ENCODE measurements at places on chromosomes 6 and 20.
A peak's percentile ranks its signal among the peaks of the same experiment; 100 is the strongest.

GRCh38 chr6:154757352-154758050 lies 24.3 kb downstream of the SCAF8 start:
- no peak for DNase-seq

GRCh38 chr6:39777218-39777617 lies 15.0 kb upstream of the DAAM2 start:
- DNase-seq, result no peak

DNA sequence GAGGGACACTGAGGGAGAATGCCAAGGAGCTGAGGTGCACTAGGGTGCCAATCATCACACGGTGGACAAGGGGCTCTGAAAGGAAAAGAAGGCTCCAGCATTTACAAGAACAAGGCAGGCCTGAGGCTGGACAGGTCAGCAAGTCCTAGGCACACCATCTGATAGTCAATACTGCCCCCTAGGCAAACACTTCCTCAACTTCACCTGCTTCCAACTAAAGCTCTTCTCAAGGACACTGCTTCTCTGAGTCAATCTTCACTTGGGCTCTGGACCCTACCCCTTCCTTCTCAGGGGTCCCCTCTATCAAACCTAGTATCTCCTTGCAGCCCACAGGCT lies 37.7 kb upstream of the SLC4A11 start:
- no peak for DNase-seq

- DNase-seq, result no peak
Observed at GRCh38 chr6:150685860-150686259, 86.2 kb downstream of the PLEKHG1 start.

- DNase-seq, result no peak
Observed at GRCh38 chr6:135901774-135902524, 50.4 kb downstream of the PDE7B start.

- DNase-seq, result no peak
Observed at GRCh38 chr6:107753778-107754177, 70.3 kb downstream of the SCML4 start.

DNA sequence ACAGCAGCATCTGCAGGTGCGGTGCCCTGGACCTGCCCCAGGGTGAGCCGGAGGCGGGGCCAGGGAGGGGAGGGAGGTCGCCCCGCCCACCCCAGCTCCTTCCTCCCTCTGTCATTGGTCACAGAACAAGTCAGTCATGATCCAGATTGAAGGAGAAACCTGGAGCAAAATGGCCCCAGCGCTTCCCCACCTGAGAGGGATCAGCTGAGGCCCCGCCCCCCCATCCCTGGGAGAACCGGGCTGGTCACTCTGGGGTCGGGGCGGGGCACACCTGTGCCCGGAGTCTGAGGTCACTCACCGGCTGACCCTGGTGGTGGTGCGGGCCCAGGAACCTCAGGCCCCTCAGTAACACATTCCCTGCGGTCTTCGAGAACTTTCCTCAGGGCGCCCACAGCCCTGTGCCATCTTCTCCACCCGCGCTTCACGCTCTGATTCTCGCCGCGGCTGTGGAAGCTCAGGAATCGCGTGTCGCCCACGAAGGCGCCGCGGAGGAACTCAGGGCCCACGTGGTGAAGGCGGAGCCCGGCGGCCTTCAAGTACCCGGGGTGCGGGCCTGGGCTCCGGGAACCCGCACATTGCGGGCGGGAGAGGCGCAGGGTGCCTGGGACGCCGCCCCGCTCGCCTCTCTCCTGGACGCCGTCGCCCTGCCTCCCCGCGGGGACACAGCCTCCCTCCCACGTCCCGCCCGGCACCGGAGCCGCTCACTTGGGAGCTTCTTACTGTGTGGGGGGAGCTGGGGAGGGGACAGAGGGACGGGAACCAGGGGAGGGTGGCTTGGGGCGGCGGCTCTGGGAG lies 36.4 kb upstream of the HLA-C start:
- peak; percentile 54 for DNase-seq

DNA sequence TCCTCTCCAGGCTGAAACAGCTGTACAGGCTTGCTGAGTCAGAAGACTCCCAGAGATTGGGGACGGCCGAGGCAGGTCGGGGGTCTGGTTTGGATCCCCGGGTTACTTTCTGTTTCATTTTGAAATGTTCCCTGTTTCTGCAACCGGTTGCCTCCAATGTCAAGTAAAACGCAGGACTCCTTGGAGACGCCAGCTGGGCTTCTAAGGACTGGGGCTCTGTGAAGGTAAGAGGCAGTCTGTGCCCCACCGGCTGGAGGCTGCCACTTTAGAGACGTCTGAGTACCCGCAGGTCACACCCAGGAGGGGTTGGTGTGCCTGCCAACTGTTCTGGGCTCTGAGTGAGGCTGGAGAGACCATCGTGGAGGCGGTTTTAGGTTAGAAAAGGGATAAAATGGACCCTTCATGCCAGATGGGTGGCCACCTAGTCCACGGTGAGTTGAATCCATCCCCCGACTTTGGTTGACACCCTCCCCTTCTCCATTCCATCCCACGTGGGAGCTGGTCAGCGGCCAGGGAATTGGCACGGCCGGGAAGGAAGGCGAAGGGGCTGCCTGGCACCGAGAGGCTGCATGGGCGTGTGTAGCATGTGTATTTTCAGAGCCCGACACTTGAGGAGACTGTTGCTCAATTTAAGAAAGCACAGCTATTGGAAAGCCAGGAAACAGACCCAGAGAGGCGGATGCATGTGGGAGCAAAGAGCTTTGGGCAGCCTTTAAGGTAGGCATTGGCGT lies 240.9 kb downstream of the PHACTR1 start:
- DNase-seq, result no peak

- DNase-seq, result no peak
Observed at GRCh38 chr6:35185302-35185681, 28.5 kb upstream of the SCUBE3 start.

- no peak for DNase-seq
Observed at GRCh38 chr6:127201321-127201720, 65.3 kb upstream of the RNF146 start.

DNA sequence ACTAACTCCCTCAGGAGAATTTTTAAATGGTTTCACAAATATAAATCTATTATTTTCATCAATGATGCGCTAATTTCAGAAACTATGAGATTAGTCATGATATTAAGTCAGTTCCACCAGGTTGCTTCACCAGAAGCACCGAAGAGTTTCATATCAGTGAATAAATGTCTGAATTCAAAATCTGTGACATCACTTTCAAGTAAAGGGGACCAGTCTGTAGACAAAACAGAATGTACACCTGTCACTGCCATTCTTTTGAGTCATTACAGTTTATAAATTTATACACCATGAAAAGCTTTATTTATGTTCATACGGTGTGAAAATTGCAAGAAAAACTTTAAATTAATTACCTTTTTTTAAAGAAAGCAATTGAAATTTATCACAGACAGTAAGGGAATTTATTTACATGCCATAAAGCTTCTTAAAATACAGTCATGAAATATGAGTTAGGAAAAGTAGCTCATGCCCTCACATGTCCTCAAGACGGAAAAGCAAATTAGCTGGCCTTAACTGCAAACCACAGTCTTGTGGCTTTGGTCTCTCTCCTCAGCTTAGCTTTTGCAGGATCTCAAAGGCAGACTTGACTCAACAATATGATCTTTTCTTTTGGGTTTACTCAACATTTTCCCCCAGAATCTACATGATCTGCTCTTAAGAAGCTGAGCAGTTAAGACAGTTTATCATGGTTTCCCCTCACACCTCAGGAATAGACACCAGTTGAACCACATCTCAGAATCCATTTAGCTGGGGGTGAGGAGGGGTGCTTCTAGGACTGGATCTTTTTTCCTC lies 177.7 kb upstream of the MCHR2 start:
- no peak for DNase-seq

- no peak for DNase-seq
Observed at GRCh38 chr6:161417717-161418462, 144.0 kb upstream of the AGPAT4 start.

DNA sequence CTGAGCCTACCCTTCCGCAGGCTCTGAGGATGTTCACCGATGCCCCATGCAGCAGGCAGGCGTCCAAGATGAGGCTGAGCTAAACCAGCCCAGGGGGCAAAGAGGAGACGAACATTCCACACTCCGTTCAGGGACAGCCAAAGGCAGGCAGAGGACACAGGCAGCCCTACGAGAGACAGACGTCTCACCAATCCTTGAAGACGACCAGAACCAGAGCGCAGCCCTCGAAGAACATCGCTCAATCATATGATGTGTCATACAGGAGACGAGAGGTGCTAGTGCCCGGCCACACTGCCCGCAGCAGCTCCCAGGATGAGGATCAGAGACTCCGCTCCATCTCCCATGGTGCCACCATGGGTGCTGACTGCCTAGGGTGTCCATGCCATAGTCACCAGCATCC lies 35.6 kb upstream of the TMEM181 start:
- DNase-seq, result no peak

GRCh38 chr6:40788661-40789655 lies 201.8 kb upstream of the LRFN2 start:
- no peak for DNase-seq

DNA sequence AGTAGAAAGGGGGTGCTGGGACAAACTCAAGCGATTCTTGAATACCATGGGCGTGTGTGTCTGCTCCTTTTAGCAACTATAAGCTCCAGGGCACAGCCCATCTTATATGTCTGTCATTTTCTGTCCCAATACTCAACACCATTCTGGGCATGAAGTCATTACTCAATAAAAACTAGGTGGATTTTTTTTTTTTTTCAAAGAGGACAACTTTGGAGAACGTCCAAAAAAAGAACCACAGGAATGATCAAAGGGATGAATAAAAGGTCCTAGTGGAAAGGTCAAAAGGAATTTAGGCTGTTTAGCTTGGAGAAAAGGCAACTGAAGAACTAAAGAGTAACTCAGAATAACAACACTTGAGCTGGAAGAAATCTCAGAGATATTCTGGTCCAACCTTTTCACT lies 24.4 kb downstream of the UQCC1 start:
- DNase-seq, result no peak

Measured in T-helper 22 cell (primary cell).